ENCODE measurements at places on chromosomes 12 and 14. TPM values are rescaled to one million over a fixed set of nuclear protein-coding genes. Genes with fewer than 3 reads are reported as not detected.

- H3K27me3 ChIP-seq, result peaks cover 7% of the 10 kb centered on the region
- H3K27ac ChIP-seq, result no peak overlapping the region
- H3K4me1 ChIP-seq, result no peaks in the 10 kb centered on the region
Observed at GRCh38 chr12:121089031-121089812, 43.5 kb upstream of the P2RX7 start.

DNA sequence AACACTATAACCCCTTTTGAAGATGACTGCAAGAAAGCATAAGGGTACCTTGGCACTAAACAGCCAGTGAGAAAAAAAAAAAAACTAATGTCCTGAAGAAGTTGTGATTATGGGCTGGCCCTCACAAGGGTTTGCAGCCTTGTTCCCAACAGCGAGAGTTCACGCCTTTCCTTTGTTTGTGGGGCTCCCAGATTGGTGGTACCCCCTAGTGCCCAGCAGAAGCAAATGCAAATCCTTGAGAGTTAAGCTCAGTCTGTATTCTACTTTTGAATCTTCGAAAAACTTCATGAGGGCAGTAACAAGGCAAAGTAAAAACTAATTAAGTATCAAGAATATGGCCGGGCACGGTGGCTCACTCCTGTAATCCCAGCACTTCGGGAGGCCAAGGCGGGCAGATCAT is 238.9 kb upstream of the LMO3 start:
- H3K4me3 ChIP-seq, result no peak overlapping the region
- no peak overlapping the region for H3K27ac ChIP-seq
- no peaks in the 10 kb centered on the region for H3K4me1 ChIP-seq

- no peak overlapping the region for H3K4me3 ChIP-seq
- H3K27me3 ChIP-seq, result no peaks in the 10 kb centered on the region
- H3K36me3 ChIP-seq, result no peaks in the 10 kb centered on the region
- peak overlapping the region; percentile 28 for H3K27ac ChIP-seq
Observed at GRCh38 chr14:50947446-50947845, 3.2 kb upstream of the PYGL start.

GRCh38 chr12:113445544-113446171 is 23.5 kb downstream of the SDSL start:
- DNase-seq, result no peak
- H3K4me3 ChIP-seq, result no peak overlapping the region
- no peaks in the 10 kb centered on the region for H3K36me3 ChIP-seq
- H3K27ac ChIP-seq, result no peak overlapping the region

DNA sequence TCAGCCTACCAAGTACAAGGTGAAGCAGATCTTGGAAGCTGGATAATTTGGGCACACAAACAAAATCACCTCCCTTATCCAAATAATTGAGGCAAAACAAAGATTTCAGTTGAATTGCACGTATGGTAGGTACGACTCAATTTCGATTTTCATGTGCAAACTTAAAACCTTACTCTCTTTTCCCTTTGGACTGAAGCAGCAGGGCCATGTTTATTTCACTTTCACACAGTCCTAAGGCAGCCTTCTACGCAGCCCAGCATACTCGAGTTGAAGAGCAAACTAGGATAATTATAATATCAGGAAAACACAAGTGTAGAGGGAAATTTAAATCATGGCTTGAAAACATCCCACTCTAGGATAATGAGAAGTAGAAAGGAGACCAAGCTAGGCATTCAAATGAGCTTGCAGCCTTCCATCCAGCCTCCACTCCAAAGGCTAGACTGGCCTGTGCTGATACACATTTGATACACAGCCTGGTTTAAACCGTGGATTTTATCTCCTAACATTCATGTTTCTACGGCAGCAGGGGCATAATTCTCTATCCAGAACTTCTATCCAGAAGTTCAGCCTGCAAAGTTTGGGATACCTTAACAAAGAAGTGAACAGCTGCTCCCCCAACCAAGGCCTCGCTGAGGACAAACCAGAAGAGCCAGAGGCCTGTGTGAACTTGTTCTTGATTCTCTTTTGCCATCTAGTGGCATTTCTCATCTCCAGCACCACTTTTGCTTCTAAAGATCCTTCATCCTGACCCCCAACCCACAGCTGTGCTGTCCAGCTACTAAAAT is 2.4 kb upstream of the RNASE7 start:
- H3K27me3 ChIP-seq, result no peaks in the 10 kb centered on the region
- H3K4me1 ChIP-seq, result peaks cover 20% of the 10 kb centered on the region
- DNase-seq, result peak; percentile 56
- no peaks in the 10 kb centered on the region for H3K36me3 ChIP-seq
- H3K27ac ChIP-seq, result no peak overlapping the region
- no peak overlapping the region for H3K4me3 ChIP-seq

DNA sequence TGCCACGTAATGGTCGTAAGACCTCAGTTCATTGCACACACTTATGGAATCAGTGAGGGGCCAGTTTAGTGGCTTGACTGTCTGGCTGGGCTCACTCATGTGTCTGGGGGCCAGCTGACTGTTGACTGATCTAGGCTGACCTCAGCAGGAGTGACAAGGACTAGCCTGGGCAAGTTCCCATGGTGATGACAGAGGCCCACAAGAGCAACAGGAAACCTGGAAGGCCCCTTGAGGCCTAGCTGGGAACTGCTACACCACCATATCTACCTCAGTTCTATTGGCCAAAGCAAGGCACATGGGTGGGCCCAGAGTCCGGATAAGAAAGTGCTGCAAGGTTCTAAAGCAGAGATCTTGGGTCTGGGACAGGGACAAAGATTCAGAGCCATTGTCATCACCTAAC is 21.3 kb upstream of the RFLNA start:
- H3K4me3 ChIP-seq, result no peak overlapping the region
- no peaks in the 10 kb centered on the region for H3K27me3 ChIP-seq
- H3K27ac ChIP-seq, result no peak overlapping the region
- no peaks in the 10 kb centered on the region for H3K36me3 ChIP-seq
- no peaks in the 10 kb centered on the region for H3K4me1 ChIP-seq

TMEM229B gene
- 0.16 TPM for polyA plus RNA-seq

SOAT2 gene
- 0.13 TPM for polyA plus RNA-seq

IFNG-AS1 gene
- polyA plus RNA-seq, result not detected

GSC gene
- polyA plus RNA-seq, result 1.3 TPM

MMP17 gene
- 14.0 TPM for polyA plus RNA-seq

KRT83 gene
- polyA plus RNA-seq, result not detected
